ENCODE measurements at places on chromosomes 2 and 18.

GRCh38 chr2:10400568-10400977 lies 47.6 kb downstream of the ODC1 start:
- no peak for DNase-seq

- DNase-seq: no peak
Observed at GRCh38 chr2:130790804-130791616, 35.7 kb downstream of the AMER3 start.

GRCh38 chr2:11753886-11754699 lies 7.7 kb downstream of the LPIN1 start:
- DNase-seq: no peak

GRCh38 chr2:41806286-41806685 lies 241.5 kb upstream of the PKDCC start:
- no peak for DNase-seq

DNA sequence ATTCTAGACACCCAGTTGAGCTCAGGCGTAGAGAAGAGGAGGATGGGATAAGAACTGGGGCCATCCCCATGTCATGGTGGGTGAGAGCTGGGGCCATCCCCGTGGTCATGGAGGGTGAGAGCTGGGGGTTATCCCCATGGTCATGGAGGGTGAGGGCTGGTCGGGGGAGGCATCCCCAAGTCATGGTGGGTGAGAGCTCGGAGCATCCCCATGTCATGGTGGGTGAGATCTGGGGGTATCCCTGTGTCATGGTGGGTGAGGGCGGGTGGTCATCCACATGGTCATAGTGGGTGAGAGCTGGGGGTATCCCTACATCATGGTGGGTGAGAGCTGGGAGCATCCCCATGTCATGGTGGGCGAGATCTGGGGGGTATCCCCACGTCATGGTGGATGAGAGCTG lies 52.5 kb downstream of the IL1RL2 start:
- no peak for DNase-seq
